ENCODE measurements at places on chromosomes 5 and 9.
A peak's percentile ranks its signal among the peaks of the same experiment; 100 is the strongest.

DNA sequence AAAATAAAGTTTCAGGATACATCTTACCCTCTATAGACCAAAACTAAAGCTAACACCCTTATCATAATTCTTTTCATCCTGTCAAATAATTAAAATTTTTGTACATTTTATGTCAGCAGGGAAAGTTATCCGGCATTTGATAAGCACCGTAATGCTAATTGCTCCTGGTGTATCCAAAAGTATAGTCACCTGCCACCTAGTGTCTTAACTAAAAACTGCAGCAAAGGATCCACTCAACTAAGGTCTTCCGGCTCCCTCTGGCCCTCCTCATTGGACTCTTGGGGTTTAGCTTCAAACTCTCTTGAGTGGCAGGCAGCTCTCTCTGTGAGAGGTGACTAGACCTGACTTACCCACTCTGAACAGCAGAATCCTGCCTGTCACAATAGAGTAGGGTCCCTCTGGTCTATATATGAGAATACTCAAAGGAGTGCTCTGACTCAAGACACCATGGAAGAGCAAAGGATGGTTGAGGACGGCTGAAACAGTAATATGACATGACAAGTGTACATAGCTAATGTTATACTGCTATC, 60.4 kb upstream of the CAST start:
- DNase-seq = peak; percentile 77

DNA sequence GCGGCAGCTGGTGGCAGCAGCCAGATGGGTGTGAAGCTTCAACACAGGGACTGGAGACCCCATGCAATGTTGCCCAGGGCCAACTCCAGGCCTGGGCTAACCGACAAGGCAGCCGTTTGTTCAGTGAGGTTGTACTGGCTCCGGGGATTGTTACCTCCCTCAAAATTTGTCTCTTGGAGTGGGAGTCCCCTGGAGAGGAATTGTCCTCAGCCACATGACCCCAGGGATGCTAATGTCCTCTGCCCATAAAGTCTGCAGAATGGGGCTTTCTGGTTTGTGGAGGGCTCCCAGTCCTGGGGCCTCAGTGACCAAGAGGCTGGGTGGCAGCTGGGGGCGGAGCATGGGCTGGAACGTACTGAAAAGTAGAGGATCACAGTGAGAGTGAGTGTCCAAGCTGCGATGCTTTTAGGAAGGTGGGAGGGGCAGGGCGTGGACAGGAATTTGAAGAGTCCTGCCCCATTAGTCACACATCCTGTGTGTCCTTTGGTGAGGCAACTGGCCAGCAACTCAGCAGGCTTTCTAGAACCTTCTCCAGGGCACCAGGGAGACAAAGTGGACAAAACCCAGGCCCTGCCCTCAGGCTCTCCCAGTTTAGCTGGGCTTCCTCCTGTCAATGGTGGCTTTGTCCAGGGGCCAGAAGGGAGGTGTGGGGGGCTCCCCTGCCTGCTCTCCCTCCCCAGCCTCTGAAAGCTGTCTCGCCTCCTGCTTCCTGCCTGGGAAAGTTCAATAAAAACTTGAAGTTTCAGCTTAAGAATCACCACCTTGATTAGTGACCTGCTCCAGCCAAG, 114.0 kb downstream of the NSG2 start:
- peak; percentile 93 for DNase-seq

GRCh38 chr5:150057511-150057910, 28.8 kb downstream of the CSF1R start:
- DNase-seq = no peak

DNA sequence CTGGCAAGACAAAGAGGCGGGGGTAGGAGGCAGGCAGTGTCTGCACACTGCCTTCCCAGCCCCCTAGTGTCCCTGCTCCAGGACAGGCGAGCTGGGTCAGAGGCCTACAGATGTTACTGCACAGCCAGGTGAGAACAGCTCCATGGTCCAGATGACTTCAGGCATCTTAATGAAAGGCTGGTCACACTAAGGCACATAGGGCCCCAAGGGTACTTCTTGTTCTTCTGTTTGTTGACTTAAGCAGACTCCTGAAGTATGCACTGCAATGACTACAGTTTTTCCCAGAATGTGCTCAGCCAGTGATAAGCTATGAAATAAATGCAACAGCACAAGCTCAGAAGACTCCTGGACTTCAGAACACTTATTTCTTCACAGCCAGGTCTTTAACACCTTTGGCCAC, 27.4 kb downstream of the ATPSCKMT start:
- peak; percentile 56 for DNase-seq

DNA sequence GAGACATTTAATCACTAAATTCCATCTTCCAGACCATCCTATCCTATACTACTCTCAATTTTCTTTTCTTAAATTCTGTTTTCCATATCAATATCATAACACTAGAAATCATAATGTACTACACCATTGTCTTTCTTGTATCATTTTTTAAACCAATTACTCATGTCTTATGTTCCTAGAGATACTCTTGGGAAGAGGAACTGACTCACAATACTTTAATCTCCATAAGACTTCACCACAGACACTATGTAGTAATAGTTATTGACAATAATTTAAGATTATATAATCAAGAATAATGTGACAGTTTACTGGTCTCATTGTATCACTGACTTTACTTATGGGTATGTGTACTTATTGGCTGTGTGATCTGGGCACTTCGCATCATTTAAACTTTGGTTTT, 43.8 kb downstream of the PCDHGC5 start:
- DNase-seq = no peak

DNA sequence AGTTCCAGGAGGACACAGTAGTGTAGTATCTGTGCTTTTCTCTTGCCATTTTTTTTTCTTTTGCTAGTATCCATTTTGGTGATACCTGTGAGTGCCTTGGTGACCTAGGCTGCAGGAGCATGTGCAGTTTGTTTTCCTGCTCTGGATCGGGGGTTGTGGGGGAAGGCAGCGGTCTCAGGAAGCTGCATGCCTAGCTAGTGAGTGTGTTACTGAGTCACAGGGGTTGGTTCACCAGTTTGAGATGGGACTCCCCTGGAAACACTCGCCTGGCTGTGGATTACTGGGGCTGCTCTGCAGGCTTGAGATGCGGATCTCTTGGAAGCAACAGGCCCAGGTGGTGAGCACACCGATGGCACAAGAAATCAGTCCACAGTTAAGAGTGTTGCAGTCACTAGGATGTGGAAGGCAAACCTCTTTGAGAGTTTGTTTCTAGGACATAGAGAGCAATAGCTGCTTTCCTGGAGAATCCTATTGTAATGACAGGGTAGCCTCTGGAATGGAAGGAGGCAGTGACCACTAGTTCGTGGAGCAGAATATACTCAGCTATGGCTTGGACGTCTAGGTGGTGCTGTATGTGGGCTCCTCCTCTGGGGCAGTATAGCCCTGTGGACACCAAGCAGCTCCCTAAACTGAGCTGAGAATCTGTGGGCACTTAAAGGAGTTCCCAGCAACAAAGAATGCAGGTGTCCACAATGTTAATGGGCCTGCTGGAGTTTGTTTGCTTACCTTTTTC, 20.0 kb upstream of the SPATA31E1 start:
- peak; percentile 86 for DNase-seq

- peak; percentile 61 for DNase-seq
Measured at GRCh38 chr9:34985311-34985899, 4.1 kb upstream of the DNAJB5 start.

DNA sequence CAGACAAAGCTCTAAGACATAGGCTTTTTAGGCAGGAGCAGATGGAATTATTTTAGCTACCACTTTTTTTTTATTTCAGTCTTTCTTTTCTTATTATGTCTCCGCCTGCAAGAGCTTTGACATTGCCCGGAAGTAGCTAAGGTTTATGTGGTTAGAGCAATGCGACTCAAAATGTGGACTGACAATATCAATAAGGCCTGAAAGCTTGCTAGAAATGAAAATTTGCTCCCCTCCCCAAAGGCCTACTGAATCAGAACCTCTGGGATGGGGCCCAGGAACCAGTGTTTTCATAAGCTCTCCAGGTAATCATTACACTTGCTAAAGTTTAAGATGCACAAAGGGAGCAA, 81.3 kb downstream of the SUSD1 start:
- no peak for DNase-seq

DNA sequence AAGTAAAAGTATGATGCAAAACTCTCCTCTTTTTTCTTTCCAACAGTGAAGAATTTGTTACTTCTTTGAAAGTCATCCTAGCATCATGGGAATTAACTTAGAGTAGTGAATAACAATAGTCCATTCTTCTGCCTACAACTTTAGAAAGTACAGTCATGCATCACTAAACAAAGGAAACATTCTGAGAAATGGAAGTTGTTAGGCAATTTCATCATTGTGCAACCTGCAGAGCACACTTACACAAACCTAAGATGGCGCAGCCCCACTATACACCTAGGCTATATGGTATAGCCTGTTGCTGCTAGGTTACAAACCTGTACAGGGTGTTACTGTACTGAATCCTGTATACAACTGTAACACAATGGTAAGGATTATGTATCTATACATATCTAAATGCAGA, 1209.3 kb upstream of the C9orf72 start:
- DNase-seq = no peak

DNA sequence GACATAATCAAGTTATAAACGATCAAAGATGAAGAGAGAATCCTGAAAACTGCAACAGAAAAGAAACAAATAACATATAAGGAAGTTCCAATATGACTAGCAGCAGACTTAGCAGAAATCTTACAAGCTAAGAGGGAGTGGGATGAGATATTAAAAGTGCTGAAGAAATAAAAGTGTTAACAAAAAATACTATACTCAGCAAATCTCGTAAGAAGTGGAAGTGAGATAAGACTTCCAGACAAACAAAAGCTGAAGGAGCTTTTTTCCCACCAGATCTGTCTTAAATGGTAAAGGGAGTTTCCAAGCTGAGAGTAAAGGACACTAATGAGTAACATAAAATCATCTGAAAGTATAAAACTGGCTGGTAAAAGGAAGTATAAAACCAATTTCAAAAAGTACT, 2036.0 kb upstream of the C9orf72 start:
- DNase-seq = no peak

Data from EH (cell line).